ENCODE measurements at places on chromosomes 4 and X.

DNA sequence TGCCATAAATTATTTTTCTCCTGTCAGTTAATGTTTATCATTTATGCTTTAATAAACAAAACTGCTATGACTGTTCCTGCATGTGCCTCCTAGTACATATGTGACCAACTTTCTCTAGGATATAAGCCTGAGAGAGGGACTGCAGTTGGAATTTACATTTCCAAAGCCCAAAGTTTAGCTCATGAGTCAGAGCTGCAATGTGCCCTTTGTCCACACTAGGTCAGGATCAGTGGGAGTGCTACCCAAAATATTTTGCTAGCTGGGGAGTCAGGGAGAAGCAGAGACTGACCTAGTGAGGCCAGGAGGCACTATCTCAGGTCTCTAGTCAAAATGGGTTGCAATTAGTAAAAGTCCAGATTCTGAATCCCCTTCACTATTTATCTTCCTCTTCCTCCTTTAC is 92.7 kb downstream of the AR start:
- no peak for DNase-seq

DNA sequence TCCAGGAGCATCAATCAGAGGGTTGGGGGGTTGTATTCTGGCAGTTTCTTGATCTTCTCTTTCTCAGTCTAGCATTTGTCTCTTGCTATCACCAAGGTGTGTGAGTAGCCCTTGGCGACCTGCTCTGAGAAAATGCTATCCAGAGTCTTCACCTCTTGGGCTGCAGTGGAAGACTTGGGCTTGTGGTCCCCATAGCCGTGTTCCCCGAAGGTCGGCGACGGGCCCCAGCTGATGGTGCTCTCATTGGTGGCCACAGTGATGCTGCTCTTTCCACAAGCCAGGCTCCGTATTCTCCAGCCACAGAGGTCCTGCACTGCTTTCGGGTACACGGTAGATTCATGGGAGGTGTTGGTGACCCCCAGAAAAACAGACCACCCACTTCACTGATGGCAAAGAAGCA is 25.9 kb upstream of the ETNPPL start:
- DNase-seq, result no peak

DNA sequence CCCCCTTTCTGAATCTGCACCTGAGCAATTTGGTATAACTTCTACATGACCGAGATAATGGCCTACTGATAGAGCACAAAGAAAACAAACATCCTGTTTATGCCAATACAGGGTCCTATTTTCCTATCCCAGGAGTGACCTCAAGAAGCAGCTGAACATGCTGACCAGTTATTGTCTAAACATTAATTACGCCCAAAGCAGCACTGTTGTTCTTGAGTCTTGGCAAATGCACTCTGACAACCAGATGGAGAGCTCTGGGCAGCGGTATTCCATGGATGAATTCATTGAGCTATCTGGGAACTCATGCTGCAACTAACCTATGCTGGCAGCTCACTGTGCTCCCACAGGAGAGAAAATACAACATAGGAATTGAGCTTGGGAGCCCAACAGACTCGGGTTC is 52.6 kb downstream of the PCYT1B start:
- no peak for DNase-seq

- no peak for DNase-seq
These were observed 1115.3 kb downstream of the PDHA2 start for GRCh38 chr4:96955226-96955625.

DNA sequence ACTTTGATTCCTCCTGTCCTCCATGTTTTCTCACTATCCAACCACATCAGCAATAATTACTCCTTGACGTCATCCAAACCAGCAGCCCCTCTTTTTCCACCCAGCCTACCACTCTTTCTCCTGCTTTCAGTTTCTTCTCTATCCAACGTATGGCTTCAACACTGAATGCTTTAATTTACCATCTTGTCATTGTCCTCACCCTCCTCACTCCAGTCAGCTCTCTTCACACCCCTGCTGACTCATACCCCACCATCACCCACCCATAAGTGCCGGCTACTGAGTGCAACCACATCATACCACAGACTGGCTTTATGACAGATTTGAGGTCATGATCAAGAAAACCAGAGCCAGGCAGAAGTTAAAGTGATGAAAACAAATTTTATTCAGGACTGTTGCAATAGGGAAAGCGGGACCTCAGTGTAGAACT is 9.8 kb upstream of the ANXA5 start:
- no peak for DNase-seq

All from NCI-H2081 (cell line).